ENCODE measurements at places on chromosomes 12 and 14.

DNA sequence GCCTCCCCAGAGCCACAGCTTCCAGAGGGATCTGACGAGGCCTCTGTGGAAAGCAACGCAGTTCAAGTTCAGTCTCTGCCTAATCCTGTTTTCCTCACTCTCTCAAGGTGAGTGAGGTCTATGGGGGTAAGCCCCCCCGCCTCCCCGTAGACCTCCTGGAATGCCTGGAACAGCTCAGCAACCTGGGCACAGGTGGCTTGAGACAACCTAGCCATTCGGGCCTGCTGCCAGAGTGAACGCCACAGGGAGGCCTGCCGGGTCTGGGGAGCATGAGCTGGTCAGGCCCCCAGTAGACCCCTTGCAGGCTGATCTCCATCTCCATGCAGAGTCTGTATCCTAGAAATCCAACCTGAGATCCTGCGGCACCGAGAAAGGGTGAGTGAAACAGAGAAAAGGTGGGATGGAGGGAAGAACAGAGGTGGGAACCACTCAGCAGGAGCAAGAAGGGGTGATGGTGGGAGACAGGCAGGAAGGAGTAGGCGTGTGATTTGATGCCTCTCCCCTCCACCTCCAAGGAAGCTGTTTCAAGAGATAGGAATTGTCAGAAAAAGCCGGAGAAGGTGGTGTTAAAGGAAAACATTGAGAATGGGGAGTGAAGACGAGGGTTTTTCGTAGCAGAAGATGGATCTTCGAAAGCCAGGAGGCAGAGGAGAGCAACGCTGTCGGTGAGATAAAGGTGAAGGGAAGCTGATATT lies 123.1 kb upstream of the PRMT8 start:
- DNase-seq: no peak

DNA sequence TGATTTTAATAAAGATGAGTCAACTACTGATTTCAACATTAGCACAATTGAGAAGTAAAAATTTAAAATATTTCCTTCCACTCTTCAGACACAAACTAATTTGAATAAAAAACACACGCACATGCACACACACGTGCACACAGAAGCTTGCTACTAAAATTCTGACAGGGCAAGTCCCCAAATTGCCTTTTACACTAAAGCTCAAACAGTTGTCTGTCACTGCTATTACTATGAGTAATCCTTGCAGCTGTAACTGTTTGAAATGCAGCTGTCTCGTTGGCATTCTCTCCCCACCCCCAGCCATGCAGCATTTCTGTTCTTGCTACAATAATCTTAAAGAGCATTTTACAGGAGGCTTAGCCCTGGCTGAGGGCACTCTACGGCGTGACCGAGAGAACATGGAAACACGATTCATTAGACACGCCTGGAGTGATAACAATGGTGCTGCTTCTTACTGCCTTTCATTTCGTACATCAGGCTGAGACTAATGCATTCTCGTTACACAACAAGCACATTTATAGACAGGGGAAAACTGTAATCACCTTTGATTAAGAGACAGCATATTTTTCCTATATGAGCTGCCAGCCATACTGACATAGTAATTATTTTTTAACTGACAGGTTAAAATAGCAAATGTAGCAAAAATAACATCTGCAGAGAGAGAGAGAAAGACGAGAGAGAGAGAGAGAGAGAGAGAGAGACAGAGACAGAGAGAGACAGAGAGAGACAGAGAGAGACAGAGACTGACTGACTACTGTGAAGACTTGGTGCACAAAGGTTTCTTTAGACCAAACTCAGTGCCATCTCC lies 153.8 kb downstream of the MED13L start:
- peak; percentile 77 for DNase-seq

- no peak for DNase-seq
These were observed 8.1 kb upstream of the DENND5B start for GRCh38 chr12:31599053-31599452.

- no peak for DNase-seq
These were observed 203.8 kb downstream of the RBM19 start for GRCh38 chr12:113762155-113762881.

DNA sequence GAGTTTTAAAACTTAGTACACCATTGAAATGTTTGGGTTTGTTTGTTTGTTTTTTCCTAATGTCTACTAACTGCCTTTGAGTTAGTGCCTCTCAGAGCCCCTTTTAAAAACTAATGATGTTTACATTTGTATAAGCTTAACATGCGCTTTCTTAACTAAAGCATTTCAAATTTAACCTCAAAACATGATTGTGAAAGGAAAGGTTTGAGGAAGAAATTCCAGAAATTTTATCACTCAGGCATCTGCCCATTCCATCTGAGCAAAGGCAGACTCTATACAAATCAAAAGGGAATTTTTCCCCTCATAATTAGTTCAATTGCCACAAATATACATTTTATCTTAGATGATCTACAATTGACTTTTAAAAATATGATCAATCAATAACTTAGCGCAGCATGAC lies 230.7 kb upstream of the CAND1 start:
- DNase-seq: no peak

DNA sequence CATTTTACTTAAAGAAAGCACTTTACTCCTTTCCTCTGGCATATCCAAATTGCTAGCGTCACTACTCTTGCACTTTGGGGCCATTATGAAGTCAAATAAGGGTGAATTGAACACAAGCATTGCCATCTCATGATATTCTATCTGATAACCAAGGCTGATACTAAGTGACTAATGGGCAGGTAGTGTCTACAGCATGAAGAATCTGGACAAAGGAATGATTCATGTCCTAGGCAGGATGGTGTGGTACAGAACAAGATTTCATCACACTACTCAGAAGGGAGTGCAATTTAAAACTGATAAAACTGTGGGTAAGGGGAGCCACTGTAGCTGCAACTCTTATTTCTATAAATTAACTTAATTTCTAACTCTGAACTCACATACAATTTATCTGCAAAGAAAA lies 7.7 kb upstream of the SLC6A15 start:
- no peak for DNase-seq

- no peak for DNase-seq
These were observed 85.8 kb downstream of the KITLG start for GRCh38 chr12:88494520-88494919.

DNA sequence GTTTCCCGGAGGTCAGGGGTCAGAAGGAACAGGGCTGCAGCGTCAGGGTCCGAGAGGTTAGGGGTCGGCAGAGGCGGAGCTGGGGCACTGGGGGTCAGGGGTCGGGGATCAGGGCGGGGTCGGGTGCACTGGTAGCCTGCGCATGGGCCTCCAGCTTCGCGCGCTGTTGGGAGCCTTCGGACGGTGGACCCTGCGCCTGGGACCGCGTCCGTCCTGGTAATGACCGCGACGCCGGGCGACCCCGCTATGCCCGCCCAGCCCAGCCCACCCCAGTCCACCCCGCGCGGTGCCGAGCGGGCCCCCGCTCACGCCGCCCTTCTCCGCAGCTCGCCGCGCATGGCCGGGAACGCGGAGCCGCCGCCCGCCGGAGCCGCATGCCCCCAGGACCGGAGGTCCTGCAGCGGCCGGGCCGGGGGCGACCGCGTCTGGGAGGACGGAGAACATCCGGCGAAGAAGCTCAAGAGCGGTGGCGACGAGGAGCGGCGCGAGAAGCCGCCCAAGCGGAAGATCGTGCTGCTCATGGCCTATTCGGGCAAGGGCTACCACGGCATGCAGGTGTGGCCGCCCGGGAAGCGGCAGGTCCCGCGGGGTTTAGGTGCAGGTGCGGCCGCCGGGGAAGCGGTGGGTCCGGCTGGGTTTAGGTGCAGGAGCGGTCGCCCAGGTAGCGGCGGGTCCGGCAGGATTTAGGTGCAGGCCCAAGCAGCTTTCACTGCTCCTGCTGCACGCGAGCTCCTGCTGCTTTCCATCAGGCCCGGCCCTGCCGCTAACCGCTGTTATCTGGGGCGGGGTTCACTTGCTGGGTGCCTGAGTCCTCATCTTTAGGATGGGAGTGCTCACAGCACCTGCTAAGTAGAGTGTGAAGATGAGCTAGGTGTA lies 743 bp downstream of the PUS1 start:
- no peak for DNase-seq

Data from inflammatory macrophage treated with lipopolysaccharide for 4 hours (primary cell).